DMS153 (cell line): ENCODE measurements at places on chromosomes 13 and 19.

DNA sequence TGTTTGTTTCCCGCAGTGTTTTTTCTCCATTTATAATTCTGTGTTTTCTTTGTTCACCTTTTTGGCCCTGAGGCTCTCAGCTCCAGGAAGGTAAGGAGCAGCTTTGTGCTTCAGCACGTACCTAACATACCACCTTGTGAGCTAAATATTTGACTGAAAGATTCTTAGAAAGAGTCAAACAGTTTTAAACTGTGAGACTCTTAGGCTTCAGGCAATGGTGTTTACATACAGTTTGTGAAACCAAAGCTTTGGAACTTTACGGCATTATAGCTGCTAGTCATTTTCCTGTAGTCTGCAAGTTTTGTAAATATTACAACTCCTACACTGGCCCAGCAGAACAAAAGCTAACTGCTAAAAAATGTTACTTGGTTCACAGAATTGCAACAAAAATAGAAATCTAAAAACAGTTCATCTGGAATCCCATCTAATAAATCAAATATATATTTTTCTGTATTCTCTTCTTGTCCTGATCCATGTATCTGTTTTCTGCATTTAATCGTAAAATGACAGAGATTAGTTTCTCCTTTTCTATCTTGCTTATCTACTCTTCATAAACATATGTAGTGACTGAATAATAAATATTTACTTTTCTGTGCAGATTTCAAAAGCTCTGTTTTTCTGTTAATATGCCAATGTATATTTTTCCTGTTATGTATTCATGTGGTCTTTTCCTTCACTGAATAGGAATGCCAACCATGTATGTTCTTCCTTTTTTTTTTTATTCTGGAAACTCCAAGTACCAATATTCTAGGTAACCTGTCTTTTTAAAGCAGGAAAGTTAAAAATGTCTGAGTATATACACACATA, 38.8 kb upstream of the GPI start:
- no peak for DNase-seq

DNA sequence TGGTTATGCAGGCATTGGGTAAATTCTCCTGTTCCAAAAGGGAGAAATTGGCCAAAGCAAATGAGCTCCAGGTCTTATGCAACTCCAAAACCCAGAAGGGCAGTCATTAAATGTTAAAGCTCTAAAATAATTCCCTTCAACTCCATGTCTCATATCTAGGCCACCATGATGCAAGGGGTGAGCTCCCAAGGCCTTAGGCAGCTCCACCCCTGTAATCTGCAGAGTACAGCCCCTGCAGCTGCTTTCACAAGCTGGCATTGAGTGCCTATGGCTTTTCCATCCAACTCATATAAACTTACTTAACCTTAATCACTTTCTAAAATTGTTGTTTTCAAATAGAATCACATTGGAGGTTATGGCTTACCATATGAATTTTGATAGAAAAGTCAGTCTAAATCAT, 44.7 kb upstream of the ZNF429 start:
- no peak for DNase-seq

GRCh38 chr19:35743640-35744429, 1.4 kb downstream of the U2AF1L4 start:
- no peak for DNase-seq

DNA sequence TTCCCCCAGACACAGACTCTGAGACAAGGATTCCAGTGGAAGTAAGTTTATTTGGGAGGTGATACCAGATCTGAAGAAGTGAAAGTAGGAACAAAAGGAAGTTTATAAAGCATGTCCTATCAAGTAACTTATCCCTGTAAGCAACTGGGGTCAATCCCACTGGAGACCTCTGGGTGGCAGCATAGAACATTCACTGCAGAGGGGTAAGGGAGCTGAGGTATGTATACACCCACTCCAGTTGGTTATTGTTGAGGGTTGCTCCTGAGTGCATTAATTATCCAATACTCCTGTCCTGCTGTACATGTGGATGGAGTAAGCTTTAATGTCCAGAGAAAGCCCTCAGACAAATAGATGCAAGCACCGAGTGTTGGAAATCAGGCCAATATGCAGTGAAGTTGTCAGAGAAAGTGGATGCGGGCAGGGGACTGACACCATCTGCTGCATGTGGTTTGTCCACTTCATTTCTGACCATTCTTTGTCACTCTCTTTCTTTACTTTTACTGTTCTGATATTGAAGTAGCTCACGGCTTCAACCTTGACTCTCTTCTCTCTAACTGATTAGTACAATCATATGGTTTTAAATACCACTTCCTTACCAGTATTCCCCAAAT, 46.7 kb downstream of the NOTCH3 start:
- no peak for DNase-seq

- DNase-seq: no peak
Observed at GRCh38 chr19:21148681-21149080, 6.8 kb downstream of the ZNF431 start.

DNA sequence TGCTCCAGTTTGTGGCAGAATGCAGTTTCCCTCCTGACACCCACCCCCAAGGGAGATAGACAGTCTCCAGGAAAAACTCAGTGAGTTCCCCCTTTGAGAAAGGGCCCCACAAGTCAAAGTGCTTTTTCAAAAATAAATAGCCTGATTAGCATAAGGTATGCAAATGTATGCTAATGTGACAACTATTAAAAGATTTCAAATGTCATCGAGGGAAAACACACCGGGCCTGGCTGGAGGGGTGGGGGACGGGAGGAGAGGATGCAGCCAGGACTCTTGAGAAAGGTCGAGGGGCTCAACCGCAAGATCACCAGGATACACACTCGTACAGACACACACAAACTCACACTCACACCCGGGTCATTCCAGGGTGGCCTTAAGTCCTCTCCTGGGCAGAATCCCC, 34.3 kb upstream of the ZNRF4 start:
- no peak for DNase-seq

DNA sequence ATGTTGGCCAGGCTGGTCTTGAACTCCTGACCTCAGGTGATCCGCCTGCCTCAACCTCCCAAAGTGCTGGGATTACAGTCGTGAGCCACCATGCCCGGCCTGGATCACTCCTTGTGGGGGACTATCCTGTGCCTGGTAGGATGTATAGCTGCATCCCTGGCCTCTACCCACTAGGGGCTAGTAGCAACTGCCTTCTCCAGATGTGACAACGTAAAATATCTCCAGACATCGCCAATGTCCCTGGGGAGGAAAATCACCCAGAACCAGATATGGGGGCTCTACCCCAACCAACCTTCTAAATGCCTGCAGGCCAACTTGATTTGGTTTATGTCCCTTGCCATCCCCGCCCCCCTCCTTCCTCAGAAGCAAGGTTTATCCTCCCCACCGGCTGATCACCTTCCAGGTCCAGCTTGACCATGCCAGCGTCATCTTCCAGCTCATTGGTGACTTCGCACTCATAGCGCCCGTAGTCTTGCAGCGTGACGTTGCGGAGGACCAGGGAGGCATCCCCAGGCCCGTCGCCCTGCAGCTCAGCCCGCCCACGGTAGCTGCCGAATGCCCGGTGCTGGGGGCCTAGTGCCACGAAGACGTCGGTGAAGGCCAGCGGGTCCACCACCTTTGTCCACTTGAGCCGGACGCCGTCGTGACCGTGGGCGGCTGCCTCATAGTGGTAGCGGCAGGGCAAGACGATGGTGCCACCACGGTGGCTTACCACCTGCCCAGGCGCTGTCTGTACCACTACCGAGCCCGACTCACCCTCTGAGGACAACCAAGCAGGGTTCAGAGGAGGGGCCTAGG, 12.5 kb downstream of the TM6SF2 start:
- DNase-seq: no peak

GRCh38 chr19:55484593-55485438, at the start of gene NAT14:
TSS of gene NAT14 (plus strand) at chr19:55485188. CDS start at chr19:55485709, 521 bp downstream.
- peak; percentile 25 for DNase-seq

DNA sequence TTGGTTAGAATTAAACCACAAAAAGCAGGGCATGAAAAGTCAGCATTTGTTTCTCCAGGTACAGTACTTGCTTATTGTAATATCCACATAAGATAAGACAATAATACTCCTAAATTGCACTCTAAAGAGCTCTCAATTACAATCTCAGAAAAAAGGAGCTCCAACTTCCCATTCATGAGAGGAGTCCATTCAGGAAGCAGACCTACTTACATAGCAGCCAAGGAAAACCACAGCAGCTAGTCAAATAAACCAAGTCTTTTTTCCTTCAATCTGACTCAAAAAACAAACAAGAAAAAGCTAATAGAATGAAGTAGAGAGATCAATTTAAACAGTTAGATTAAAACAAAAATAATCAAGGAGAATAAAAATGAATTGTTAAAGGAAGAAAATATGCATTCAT, 885.2 kb upstream of the SLITRK6 start:
- peak; percentile 84 for DNase-seq

DNA sequence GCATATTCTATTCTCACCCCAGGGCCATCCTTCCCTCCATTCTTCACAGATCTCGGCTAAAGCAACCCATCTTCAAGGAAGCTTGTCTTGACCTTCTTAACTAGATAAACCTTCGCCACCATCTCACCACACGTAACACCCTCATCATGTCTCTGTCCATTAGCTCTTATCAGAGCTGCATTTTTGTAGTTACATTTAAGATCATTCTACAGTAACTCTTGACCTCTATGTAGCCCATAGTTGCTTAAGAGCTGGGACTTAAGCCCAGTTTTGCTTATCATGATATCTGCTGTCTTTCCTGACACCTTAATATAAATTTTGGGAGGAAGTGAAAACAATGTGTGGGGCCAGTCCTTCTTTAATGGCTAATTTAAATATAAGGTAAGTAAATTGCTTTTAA, 345.1 kb downstream of the MTUS2 start:
- DNase-seq: no peak

GRCh38 chr13:41271456-41272285, 8.3 kb upstream of the MTRF1 start:
- DNase-seq: no peak

DNA sequence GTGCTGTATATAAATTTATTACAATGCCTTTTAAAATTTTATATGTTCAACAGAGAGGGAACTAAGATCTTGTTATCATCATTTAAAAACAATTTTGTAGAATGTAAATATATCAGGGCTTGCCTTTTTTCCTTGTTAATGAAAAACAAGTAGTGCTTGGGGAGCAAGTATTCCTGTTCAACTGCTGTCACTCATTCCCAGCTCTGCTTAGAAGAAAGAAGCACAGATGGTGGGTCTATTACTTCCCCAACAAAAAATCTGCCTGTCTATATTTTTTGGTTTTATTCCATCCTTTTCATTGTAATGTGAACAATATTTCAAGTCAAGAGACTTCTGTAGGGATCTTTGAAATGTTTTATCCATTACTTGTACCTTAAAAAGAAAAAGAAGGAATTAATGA, 503.9 kb downstream of the GPC5 start:
- no peak for DNase-seq

DNA sequence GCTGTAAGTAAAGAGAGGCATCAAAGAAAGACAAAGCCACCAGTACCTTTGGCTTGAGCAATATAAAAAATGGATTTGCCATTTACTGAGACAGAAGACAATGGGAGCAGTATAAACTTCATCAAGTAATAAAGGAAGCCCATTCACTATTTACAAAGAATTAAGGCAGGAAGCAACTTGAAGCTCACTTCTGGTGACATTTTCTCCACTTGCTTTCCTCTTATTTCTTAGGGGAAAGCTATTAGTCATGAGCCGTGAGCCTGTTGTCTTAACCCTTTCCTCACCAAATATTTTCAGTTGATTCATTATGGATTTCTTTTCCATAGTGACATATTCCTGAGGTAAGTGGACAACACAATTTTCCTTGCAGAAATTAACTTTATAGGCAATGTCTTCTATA, 156.8 kb downstream of the DNAJC3 start:
- DNase-seq: no peak

GRCh38 chr13:45119469-45119990, 780 bp upstream of the GTF2F2 start:
- no peak for DNase-seq

GRCh38 chr19:34228347-34228746, 26.0 kb upstream of the GARRE1 start:
- DNase-seq: no peak

- DNase-seq: no peak
Observed at GRCh38 chr19:10450191-10450852, 30.0 kb downstream of the PDE4A start.

- no peak for DNase-seq
Observed at GRCh38 chr19:37975071-37975470, 68.1 kb downstream of the SIPA1L3 start.

GRCh38 chr13:50798923-50799322, 44.6 kb downstream of the DLEU7 start:
- DNase-seq: no peak

DNA sequence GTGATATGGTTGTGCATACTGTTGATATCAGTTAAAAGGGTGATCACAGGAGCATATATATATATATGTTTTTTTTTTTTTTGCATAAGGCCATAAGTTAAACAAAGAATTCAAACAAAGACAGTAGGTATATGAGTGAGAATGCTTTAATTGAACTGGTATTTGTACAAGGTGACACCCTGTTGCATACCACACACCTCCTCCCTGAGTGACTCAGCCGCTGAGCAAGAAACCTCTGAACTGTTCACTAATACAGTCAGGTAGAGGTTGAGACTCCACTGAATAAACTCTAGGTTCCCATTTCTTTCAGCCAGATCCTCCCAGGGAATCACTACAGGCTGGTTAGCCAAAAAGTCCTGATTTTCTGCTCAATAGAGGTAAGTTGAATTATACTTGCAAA, at the start of gene SCEL:
SCEL (plus strand) TSS at position 259 of the 400 bp plus-strand sequence. CDS start 20,170 bp downstream, outside the sequence.
- no peak for DNase-seq

DNA sequence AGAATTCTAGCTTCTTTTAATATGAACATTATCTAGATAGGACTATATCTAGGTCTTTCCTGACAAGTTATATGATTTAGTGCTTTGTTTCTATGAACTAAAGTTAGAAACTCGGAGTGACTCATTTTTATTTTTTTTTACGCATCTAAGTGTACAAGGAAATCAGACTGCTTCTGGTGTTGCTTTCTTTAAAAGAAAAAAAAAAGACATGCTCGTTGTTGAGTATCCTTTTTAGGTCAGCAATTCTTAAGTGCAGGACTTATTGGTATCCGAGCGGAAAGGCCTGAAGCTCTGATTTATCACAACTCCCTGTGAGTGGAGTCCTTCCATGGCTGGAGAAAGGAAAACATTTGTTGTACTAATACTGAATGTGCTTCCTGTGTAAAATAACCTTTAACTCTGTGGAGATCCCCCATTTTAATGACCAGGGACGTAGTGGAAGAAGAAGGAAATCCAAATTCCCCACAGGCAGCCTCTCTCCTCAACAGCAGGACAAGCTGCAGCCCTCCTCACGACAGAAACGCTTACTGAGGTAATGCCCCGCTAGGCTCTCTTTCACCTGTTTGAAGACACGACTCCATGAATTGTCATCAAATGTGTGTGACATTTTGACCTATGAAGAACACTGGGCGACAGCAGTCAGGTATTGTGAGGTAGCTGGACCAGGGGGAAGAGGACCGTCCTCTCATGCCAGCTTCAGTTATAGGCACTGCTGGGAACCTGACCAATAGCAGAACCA, 17.9 kb upstream of the POMP start:
- DNase-seq: no peak

DNA sequence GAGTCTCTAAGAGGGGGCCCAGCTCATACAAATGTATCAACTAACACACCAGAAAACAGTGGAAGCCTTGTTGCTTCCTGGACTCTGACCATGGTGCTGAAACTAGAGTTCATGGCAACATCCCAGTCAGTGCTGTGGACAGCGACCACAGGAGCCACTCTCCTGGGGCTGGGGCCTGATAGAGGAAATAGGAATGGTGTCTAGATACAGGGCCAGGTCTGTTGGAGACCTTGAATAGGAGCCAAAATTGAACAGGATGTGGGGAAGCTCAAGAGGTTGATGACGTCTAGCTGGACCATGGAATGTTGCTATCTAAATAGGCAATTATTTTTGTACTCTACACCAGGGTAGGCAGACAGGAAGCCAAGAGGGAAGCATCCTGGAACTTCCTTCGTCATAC, 21.7 kb downstream of the LILRB4 start:
- DNase-seq: peak; percentile 37
